ENCODE measurements at places on chromosomes 12 and 14.

DNA sequence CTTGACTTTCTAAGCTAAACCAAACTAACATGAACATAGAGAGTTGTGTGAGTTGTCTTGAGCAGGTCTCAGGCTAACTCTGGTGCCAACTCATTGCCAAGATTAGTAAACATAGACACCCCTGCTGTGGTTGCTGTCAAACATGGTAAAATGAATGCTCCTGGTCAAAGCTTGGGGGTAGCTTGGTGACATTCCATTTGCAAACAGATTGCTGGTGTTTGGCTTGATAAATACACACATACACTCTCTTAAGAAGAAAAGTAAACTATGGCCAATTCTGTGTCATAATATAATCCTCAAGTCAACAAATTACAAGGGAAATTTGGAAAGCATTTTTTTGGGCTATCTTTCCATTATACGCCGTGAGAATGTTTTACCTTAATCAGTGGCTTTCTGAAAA is 386.4 kb upstream of the PDE3A start:
- no peak for DNase-seq

GRCh38 chr14:87286191-87286590 is 706.8 kb downstream of the GALC start:
- no peak for DNase-seq

DNA sequence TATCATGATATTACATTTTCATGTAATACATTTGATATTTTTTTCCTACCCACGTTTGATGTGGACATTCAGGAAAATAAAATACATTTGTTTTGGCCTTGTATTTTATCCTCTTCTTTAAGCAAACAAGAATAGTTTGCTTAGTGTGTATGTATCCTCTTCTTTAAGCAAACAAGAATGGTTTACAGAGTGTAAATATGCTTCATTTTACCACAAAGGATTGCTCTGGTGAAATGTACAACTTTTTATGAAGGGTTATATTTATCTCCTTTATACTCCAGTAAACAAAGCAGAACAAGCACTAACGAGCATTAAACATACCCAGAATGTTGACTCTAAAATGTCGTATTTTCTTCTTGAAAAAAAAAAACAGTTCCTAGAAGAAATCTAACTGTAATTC is 244.7 kb downstream of the KCNH5 start:
- no peak for DNase-seq

- no peak for DNase-seq
Measured at GRCh38 chr12:78241446-78241845, 410.8 kb downstream of the NAV3 start.

- DNase-seq, result no peak
Measured at GRCh38 chr12:44002607-44003006, 166.7 kb downstream of the TMEM117 start.

- DNase-seq, result no peak
Measured at GRCh38 chr14:90996967-90997366, 63.5 kb downstream of the RPS6KA5 start.

- DNase-seq, result no peak
Measured at GRCh38 chr12:108565146-108565545, 2.8 kb downstream of the ISCU start.

GRCh38 chr14:99564926-99565259 is 39.1 kb downstream of the CCDC85C start:
- no peak for DNase-seq

- DNase-seq, result no peak
Measured at GRCh38 chr12:58081488-58081887, 140.1 kb downstream of the ATP23 start.

DNA sequence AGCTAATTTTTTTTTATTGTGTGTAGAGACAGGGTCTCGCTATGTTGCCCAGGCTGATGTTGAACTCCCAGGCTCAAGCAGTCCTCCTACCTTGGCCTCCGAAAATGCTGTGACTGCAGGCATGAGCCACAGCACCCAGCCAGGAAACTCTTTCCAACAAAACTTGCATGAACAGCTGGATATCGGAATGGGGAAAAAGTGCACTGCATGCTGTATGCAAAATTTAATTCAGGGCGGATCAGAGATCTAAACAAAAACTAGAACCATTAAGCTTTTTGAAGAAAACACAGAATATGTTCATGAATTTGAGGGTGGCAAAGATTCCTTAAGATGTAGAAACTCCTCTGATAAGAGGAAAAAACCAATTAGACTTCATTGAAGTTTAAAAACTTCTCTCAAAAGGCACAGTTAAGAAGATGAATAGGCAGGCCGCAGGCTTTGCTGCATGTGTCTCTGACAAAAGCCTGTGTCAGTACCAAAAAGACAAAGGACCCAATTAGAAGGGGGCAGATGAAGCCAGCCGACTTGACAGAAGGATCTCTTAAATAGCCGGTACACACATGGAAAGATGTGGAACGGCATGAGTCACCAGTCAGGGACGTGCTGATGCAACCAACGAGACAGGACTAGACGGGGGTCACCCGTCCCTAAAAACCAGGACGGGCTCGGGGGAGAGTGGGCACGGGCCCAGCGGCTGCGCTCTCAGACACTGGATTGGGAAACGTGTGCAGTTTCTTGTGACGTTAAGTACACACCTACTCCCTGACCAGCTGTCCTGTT is 34.8 kb upstream of the MMP17 start:
- DNase-seq, result no peak

DNA sequence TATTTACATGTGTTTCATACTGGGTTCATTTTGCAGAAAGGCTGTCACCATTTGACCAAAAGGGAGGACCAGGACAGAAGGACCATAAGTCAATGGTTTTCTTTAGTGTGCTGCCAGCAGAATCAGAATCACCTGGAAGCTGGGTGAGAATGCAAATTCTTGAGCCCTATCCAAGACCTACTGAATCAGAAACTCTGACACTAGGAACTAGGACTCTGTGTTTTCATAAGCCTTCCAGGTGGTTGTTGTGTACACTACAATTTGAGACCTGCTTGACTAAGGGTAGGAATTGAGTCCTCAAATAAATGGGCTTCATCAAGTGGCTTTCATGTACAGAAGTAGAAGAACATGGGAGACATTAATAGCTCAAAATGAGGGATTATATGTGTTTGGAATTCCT is 32.2 kb downstream of the PDE6H start:
- no peak for DNase-seq

- no peak for DNase-seq
Measured at GRCh38 chr14:104938960-104939359, 14.3 kb downstream of the PLD4 start.

GRCh38 chr14:68248481-68249255 is 429.1 kb downstream of the RAD51B start:
- DNase-seq, result no peak

GRCh38 chr12:123132951-123133619 is 17.8 kb downstream of the PITPNM2 start:
- DNase-seq, result no peak

- no peak for DNase-seq
Measured at GRCh38 chr12:24840046-24840800, 108.7 kb downstream of the BCAT1 start.

GRCh38 chr14:94816113-94816512 is 46.2 kb upstream of the GSC start:
- DNase-seq, result no peak

GRCh38 chr12:95836185-95836609 is 22.6 kb upstream of the SNRPF start:
- DNase-seq, result no peak

GRCh38 chr14:47471075-47471474 is 204.3 kb downstream of the MDGA2 start:
- no peak for DNase-seq

DNA sequence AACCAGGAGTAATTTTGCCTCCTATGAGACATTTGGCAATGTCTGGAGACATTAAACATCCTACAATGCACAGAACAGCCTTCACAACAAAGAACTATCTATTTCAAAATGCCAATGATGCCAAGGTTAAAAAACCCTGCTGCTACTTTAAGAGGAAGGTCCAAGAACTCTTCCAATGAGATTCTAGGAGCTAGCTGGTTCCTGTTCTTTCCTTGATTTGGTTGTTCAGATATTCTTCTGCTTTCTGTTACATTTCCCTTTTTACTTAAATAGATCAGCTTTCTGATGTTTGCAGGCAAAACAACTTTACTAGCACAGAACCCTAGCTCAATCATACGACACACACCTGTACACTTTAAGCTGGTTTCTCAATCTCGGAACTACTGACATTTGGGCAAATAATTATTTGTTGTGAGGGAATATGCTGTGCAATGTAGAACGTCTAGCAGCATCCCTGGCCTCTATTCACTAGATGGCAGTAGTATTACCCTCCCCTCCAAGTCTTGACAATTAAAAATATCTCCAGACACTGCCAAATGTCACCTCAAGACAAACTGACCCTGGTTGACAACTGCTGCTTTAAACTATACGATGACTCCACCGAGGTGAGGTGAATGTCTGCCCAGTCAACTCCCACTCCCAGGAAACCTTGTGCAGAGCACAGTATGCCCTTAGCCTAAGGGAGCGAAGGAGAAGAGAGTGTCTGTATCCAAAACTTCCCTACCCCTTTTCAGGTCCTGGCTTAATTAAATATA is 4.4 kb downstream of the BLTP3B start:
- no peak for DNase-seq

- no peak for DNase-seq
Measured at GRCh38 chr12:113610698-113611097, 139.0 kb upstream of the LHX5 start.

DNA sequence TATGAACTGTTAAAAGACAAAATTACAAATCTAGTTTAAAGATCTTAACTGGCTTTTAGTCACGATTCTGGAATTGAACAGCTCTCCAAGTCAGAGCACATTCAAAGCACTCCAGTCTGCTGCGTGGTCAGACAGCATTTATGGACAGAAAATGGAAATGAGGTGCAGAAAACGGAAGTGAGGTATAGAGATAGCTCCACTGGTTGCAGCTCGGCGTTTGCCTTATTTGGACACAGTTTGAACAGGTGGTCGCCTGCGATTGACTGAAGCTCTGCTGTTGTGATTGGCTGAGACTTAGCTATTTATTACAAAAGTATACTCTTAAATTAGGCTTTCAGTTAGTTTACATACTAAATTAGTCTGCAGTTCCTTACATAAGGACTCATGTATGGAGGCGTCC is 28.3 kb downstream of the TRIM9 start:
- DNase-seq, result no peak

- DNase-seq, result no peak
Measured at GRCh38 chr12:92529944-92530343, 172.8 kb upstream of the PLEKHG7 start.

DNA sequence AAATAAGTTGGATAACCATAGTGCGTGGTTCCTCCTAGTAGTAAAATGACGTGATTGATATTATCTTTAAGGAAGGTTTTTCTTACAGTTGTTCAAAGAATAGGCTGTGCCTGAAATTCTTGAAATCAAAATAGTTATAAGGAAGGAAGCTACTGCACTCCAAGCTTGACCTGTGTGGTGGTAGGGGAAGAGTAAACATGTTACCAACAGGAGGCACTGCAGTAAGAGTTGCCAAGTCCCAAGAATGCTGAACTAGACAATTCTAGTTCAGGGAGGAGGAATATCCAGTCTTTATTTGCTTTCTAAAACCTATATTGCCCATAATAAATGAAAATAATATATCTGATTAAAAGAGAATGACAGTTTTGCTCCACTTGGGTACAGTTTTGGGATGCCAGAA is 764.5 kb downstream of the TMTC2 start:
- no peak for DNase-seq

DNA sequence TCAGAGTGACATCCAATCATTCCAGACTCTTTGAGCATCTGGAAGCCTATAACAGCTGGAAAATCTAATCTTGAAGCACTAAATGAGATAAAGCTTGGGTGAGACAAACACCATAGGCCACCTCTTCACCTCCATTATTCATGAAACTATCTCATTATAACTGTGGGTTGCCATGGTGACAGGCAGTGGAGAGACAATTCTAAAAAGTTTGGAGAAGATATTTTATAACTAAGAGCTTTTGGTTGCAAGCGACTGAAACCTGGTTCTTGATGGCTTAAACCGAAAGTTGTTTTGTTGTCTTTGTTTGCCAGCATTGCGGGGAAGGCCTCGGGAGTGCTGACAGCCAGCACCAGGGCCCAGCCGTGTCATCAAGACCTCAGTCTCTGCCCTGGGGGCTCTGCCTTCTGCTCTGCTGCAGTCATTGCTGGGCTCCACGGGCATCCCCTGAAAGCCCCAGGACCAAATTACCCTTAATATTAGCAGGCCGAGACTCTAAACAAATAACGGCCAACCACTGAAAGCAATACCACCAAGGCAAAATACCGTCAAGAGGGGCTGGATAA is 353.6 kb upstream of the SFSWAP start:
- no peak for DNase-seq

DNA sequence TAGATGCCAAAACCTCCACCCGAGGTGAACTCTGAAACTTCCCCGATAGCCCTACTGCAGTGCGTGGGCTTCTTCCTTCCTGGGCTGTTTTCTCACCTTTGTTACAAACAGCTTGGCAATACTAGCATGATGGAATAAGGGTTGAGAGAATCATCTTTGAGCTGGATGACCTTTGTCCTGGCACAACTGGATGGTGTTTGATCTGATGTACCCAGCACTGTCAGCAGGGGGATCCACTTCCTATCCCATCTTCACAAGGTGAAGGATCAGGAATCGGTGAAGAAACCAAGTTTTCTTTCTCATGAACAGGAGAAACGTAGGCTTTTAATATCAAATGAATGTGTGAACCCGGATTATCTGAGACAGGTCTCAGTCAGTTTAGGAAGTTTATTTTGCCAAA is 19.5 kb upstream of the LRRC10 start:
- no peak for DNase-seq

DNA sequence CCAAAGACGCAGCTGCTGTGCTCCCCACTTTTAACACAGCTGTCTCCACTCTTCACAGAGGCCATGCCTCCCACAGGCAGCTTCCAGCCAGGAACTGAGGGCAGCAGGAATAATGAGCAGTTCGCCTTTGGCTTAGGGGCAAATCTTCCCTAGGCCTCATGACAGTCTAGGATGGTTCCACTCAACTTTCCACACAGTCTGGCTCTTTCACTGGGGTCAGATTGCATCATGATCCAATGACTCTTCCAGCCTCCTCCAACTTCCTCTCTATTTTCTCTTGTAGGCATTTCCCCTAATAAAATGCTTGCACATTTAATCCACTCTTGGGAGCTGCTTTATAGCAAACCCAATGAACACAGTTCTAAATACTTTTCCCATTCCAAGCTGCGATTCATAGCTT is 271.6 kb upstream of the ATP2B1 start:
- DNase-seq, result no peak

DNA sequence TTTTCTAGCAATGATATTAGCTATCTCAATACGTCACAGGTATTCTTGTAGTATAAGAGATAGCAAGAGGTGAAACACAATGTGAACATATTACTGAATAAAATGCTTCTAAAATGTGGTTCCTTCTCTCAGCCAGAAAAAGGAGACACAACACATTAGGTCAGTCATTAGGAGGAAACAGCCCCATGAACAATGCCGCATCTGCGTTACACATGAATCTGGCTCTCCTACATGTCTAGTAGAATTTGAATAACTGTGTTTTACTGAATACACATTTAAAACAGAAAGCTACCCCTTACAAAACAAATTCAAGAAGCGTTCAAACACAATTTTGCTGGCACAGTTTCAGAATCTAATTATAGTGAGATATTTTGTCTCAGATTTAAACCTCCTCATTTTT is 51.6 kb downstream of the EFCAB11 start:
- DNase-seq, result no peak

- no peak for DNase-seq
Measured at GRCh38 chr12:107145397-107145796, 52.0 kb upstream of the CRY1 start.

GRCh38 chr12:124440841-124441381 is 126.5 kb downstream of the NCOR2 start:
- DNase-seq, result no peak

Data from activated T-helper 1 cell treated with anti-CD3 and anti-CD28 coated beads, Interleukin-2, amount 50 U/mL, for 16 hours (primary cell).